ENCODE measurements at places on chromosomes 7 and 10.

DNA sequence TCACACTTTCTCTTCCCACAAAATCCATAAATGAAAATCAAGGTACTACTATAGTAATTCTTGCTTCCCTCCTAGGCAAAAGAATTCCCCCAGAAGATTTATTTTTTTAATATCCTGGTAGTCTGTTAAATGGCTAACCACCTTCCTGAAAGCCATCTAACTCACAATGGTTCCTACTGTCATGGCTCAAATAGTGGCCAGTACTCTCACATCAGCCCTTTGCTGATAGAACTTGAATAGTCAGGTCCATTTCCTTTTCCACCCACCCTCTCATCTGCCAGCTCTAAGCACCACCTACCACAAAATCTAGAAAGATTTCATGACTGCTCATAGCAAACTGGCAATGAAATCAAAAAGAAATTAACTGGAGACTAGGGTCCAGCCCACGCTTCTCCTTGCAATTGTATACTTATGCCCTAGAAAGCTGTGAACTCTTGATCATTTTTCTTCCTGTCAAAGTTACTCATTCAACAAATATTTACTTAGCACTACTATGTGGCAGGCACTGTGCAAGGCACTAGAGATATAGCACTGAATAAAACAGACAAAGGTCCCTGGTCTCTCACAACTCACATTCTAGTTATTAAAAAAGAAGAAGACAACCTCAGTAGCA, 60.4 kb downstream of the ARMH3 start:
- DNase-seq, result no peak

DNA sequence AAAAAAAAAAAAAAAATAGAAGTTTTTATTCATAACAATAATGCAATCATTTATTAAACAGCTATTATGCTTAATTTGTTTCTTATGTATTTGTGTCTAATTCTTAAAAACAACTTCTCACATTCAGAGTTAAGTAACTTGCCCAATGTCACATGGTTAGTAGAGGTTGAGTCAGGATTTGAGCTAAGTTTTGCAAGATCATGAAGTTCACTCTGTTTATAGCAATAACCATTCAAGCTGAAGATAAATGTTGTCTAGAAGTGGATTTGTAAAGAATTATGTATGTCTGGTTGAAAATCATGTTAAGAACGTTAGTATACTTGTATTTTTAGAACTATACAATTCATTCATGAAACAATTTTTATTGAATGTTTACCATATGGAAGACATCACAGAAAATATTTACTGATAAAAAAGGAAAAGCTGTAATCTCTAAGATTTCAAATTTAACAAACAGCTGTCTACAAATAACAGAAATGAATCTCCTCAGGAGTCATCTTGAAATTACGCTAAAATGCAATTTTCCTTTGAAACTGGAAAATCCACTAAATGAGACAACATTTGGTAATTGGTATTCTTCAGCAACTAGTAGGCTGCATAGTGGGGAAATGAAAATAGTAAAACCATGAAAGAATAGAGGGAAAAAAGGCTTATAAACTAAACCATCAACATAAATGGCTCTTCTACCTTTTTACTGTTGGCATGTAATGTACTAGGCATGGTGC, 70.5 kb upstream of the AHR start:
- DNase-seq, result no peak

DNA sequence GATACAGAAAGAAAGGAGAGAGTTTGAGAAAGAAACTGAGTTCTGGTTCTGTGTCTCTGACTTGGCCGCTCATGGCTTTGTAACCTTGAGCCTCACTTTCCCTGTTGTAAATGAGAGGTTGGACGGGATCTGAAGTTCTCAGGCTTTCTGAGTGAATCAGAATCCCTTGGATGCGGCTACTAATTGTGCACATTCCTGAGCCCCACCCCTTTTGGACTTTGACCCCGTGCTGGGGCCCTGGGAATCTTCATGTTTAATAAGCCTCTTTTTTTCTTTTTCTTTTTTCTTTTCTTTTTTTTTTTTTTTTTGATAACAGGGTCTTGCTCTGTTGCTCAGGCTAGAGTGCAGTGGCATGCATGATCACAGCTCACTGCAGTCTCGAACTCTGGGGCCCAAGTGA, 26.9 kb downstream of the SLC25A28 start:
- no peak for DNase-seq

DNA sequence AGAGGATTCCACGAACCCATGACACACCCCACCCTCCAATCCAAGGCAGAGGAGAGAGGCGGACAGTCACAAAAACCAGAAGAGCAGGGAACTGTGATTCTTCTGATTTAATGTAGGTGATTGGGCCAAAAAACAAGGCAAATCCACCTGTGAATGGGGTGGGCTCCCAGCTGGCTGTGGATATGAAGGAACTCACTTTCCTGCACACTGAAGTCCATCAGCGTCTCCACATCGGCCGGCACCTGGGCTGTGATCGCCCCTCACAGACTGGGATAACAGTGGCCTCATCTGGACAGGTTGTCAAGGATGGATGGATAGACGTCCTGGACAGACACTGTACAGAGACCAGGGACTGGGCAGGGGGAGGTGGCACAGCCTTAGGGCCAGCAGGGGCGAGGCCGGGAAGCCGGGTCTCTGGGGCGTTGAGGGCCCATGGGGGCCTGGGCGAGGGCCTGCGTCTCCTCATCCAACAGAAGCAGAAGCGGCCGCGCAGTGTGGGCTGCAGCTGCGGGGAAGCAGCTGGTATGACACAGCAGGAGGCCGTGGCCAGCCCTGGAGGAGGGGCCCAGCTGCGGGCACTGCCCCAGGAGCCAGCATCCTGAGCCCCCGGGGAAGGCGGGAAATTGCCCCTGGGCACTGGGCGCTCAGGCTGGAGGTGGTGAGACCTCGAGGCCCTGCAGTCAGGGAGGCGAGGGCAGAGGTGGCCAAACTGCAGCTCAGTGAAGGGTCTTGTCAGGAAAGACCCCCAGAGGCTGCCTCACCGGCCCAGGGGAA, 54.2 kb downstream of the DIP2C start:
- no peak for DNase-seq

DNA sequence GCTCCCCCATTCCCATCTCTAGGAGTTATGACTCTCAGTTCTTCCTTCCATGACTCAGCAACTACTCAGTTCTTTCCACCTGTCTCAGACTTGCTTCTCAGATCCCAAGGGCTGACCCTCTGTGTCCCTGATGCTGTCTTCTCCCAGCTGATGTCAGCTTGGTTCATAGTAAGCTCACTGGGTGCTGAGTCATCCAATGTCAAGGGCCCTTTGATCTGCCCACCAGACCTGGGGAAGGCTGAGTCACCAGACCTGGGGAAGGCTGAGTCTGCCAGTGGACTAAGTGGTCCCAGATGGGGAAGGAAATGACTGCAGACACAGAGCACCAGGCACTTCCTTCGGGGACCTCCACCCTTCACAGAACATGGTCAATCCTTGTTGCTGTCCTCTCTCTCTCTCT, 76.1 kb upstream of the ZEB1 start:
- DNase-seq, result peak; percentile 6

- DNase-seq, result peak; percentile 21
These were observed 68.4 kb upstream of the SRRM3 start for GRCh38 chr7:76133164-76133775.

Measured in activated CD4-positive, alpha-beta T cell treated with anti-CD3 and anti-CD28 coated beads, Interleukin-2, amount 10 ng/mL, durations not matched to agents 7 days and 5 days (primary cell).